ENCODE measurements at places on chromosomes 3 and 15. TPM values are rescaled to one million over a fixed set of nuclear protein-coding genes. Genes with fewer than 3 reads are reported as not detected.

- H3K36me3 ChIP-seq: no peaks in the 10 kb centered on the region
- H3K27me3 ChIP-seq: no peaks in the 10 kb centered on the region
- H3K27ac ChIP-seq: peak overlapping the region; percentile 74
- H3K4me1 ChIP-seq: peaks cover 12% of the 10 kb centered on the region
Observed at GRCh38 chr3:16842272-16843270, 42.2 kb upstream of the PLCL2 start.

DNA sequence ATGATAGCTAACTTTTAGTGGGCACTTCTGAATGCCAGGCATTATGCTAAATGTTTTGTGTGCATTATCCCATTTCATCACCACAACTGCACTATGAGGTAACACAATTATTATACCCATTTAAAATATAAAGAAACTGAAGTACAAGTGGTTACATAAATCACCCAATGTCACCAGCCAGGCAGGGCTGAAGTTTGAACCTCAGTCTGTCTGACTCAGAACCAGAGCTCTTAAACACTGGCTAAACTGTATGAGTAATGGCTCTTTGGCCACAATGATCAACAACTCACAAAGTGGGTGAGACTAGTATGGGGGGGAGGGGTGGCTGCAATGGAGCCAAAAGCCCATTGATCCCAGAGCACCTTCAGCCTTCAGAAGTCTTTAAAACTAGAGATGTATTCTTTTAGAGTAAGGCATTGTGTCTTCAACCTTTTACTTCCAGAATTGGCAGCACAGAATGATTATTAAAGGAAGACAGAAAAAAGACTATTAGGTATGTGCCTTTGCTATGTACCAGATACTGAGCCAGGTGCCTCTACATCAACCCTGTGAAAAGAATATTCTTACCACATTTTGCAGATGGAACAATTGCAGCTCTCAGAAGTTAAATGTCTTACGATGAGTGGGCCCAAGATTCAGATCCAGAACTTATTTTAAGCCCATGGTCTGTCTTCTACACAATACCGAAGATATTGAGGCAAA lies 166.9 kb downstream of the UACA start:
- no peak for DNase-seq
- no peaks in the 10 kb centered on the region for H3K36me3 ChIP-seq

- H3K27ac ChIP-seq: no peak overlapping the region
- DNase-seq: no peak
- no peaks in the 10 kb centered on the region for H3K4me1 ChIP-seq
- no peaks in the 10 kb centered on the region for H3K36me3 ChIP-seq
- no peaks in the 10 kb centered on the region for H3K27me3 ChIP-seq
Observed at GRCh38 chr3:123270818-123271217, 69.1 kb downstream of the SEC22A start.

DNA sequence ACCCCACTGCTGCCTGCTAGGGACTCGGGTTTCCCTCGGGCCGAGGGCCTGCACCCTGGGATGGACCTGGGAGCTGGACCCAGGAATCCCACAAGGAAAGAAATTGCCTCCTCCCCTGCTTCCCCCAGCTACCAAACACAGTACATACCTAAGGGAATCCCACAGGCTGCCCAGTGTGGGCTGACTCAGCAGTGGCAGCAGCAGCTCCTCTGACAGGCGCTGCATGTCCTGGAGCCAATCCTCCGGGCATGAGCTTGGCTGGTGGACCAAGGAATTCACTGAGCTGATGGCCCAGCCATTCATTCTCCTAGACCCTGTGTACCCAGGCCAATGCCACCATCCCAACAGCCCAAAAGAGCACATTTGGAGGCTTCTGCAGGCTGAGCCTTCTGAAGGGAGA lies 9.5 kb upstream of the LTK start:
- DNase-seq: no peak
- H3K4me3 ChIP-seq: no peak overlapping the region
- no peaks in the 10 kb centered on the region for H3K27me3 ChIP-seq
- no peaks in the 10 kb centered on the region for H3K4me1 ChIP-seq
- peaks cover 84% of the 10 kb centered on the region for H3K36me3 ChIP-seq
- no peak overlapping the region for H3K27ac ChIP-seq

GRCh38 chr3:129063841-129064482 lies 3.4 kb downstream of the GP9 start:
- no peaks in the 10 kb centered on the region for H3K27me3 ChIP-seq
- H3K36me3 ChIP-seq: no peaks in the 10 kb centered on the region
- H3K4me3 ChIP-seq: no peak overlapping the region
- H3K4me1 ChIP-seq: no peaks in the 10 kb centered on the region

DNA sequence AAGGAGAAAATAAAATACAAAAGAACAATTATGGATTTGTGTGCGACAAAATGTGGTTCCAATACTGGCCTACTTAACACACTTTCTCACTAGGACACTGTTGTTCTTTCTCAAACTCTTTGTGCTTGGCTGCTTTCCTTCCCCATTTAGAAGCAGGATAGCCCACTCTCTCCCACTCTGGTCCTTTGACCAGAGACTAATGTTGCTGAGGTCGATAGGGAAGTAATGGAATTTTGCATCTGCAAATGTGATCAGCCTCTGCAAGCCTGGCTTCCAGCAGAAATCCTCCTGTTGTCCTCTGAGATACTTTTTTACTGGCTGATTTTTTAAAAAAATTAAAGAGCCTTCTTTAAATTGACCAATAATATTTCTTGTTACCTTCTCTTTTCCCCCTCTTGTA lies 71.0 kb downstream of the PPM1L start:
- no peaks in the 10 kb centered on the region for H3K27me3 ChIP-seq
- H3K27ac ChIP-seq: no peak overlapping the region
- no peak overlapping the region for H3K4me3 ChIP-seq
- no peaks in the 10 kb centered on the region for H3K36me3 ChIP-seq
- DNase-seq: no peak

DNA sequence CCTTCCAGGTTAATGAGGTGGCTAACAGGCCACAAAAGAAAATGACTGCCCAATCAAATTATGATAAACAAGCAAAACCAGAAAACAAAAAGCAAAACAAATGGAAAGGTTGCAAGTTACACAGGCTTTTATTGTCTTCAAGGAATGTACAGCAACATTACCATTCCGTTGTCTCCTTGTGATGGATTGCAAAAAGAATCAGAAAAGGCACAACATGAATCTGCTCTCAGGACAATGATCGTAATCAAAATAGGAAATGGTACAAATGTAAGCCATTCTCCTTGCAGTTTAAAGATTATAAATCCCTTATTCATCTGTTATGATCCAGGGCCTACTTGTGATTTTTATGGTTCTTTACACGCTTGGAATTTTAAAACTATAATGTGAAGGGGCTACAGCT lies 125.8 kb downstream of the ECT2 start:
- H3K27ac ChIP-seq: no peak overlapping the region
- H3K4me3 ChIP-seq: no peak overlapping the region
- DNase-seq: no peak
- no peaks in the 10 kb centered on the region for H3K36me3 ChIP-seq

LXN gene
- total RNA-seq: 8.1 TPM

DNA sequence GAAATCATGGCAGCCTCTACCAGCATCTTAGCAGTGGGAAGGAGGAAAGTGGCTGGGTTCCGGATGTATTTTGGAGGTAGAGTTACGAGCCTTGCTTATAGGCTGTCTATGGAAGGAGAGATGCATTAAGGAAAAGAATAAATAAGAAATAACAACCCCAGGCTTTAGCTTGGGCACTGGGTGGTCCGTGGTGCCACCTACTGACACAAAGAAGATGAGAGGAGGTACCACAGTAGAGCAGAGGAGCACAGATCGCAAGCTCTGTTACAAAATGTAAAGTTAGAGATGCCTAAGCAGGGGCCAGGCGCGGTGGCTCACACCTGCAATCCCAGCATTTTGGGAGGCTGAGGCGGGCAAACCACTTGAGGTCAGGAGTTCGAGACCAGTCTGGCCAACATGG lies 74.8 kb downstream of the TMEM39A start:
- no peaks in the 10 kb centered on the region for H3K27me3 ChIP-seq
- no peak for DNase-seq
- no peak overlapping the region for H3K4me3 ChIP-seq

DNA sequence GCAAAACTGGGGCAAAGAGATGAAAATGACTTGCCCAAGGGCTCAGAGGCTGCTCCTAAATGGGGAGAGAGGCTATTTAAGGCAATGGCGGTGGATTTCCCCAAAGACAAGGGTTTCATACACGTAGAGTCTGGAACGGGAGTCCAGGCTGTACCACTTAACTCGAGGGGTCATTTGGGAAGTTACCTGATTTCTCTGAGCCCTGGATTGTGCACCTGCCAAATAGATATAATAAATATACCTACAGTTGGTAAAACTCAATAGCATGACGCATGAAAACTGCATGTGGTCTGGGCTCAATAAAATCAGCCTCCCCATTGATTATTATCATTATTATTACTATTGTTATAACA lies 1.3 kb upstream of the ITPR1 start:
- peaks cover 13% of the 10 kb centered on the region for H3K27me3 ChIP-seq
- H3K4me1 ChIP-seq: peaks cover 13% of the 10 kb centered on the region
- H3K36me3 ChIP-seq: no peaks in the 10 kb centered on the region
- no peak overlapping the region for H3K27ac ChIP-seq

DNA sequence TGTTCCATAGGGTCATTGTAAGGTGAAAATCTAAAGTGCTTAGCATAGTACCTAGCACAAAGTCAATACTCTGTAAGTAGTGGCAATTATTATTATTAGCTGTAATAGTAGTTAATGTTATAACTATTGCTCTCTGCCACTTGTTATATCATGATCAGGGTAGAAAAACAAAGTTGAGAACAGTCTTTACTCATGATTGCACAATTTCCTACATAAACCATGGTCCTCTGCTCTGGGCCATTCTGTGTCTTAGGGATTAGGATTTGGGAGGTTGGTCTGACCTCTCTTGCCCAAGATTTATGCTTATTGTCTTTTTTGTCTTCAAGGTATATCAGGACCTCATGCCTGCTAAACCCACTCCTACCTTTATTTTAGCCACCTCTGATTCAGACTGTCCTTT lies 4.3 kb upstream of the LRRC58 start:
- H3K36me3 ChIP-seq: no peaks in the 10 kb centered on the region
- no peak for DNase-seq
- H3K4me3 ChIP-seq: no peak overlapping the region
- no peaks in the 10 kb centered on the region for H3K27me3 ChIP-seq

MYO5C gene
- 23.8 TPM for total RNA-seq

OIP5 gene
- 11.8 TPM for total RNA-seq

DNA sequence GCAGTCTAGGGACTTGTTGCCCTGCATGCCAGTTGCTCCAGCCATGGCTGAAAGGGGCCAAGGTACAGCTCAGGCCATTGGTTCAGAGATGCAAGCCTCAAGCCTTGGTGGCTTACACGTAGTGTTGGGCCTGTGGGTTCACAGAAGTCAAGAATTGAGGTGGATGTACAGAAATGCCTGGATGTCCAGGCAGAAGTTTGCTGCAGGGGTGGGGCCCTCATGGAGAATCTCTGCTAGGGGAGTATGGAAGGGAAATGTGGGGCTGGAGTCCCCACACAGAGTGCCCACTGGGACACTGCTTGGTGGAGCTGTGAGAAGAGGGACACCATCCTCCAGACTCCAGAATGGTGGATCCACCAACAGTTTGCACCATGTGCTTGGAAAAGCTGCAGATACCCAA lies 10.6 kb upstream of the B3GNT5 start:
- H3K27me3 ChIP-seq: no peaks in the 10 kb centered on the region
- no peak for DNase-seq
- no peaks in the 10 kb centered on the region for H3K36me3 ChIP-seq
- no peak overlapping the region for H3K27ac ChIP-seq
- H3K4me3 ChIP-seq: no peak overlapping the region
- no peaks in the 10 kb centered on the region for H3K4me1 ChIP-seq

FEZF2 gene
- total RNA-seq: not detected

GPR15 gene
- 1.7 TPM for total RNA-seq

DNA sequence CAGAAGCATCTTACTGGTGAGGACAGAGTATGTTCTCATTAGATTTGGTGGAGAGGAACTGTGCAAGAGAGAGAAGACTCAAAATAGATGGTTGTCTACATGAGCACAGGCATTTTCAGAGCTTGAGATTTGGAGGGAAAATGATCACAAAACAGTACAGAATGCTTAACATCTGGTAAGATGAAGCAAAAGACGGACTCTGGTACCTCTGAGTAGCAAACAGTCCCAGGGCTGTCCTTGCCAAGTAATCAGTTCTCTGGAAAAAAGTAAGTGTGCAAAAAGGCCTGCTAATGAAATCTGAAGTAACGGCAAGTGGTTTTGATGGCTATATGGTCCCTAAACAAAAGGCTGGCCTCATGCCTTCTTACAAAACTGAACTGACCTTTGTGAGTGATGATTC lies 414.2 kb downstream of the CNTN4 start:
- no peak overlapping the region for H3K4me3 ChIP-seq
- H3K4me1 ChIP-seq: peaks cover 5% of the 10 kb centered on the region
- H3K27ac ChIP-seq: no peak overlapping the region

DNA sequence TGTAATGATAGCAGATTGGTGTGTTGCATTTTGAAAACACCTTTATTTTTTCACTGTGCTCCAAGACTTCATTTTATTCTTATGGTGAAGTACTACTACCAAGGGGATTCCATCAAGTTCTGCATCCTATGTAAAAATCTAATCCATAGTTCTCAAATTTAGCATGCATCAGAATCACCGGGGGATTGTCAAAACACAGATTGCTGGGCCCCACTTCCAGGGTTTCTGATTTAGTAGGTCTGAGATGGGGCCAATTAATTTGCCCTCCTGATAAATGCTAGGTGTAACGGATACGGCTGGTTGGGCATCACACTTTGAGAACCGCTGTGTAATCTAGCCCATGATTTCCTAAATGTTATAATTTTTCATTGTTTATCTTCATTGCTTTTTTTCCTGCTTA lies 692 bp downstream of the ZWILCH start:
- peaks cover 27% of the 10 kb centered on the region for H3K4me1 ChIP-seq
- H3K36me3 ChIP-seq: peaks cover 31% of the 10 kb centered on the region
- no peak for DNase-seq
- no peaks in the 10 kb centered on the region for H3K27me3 ChIP-seq
- peak overlapping the region; percentile 93 for H3K27ac ChIP-seq

DNA sequence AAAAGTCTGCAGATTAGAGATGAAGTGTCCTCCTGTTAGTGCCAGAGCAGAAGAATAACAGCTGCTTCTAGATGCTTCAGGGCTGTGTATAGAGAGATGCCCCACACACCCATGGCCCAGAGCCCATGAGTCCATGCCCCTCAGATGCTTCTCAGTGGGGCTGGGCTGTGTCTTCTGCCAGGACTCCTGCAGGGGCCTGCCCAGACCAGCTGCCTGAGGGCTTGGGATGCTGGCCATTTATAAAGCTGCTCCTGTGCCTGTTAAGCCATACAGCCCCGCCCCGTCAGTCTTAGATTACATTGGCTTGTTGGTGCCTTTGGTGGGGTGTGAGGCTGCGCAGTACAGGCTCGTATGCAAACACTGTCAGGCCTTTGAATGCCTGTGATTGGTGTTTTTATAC lies 318.0 kb upstream of the CTDSPL start:
- no peaks in the 10 kb centered on the region for H3K27me3 ChIP-seq
- H3K27ac ChIP-seq: peak overlapping the region; percentile 23
- H3K4me1 ChIP-seq: peaks cover 70% of the 10 kb centered on the region
- H3K36me3 ChIP-seq: no peaks in the 10 kb centered on the region
- H3K4me3 ChIP-seq: no peak overlapping the region

DNA sequence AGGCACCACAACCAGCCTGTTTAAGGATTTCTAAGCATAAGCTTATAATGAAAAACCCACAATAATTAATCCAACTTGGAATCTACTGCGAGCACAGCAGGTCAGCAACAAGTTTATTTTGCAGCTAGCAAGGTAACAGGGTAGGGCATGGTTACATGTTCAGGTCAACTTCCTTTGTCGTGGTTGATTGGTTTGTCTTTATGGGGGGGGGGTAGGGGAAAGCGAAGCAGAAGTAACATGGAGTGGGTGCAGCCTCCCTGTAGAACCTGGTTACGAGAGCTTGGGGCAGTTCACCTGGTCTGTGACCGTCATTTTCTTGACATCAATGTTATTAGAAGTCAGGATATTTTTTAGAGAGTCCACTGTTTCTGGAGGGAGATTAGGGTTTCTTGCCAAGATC lies 15.1 kb downstream of the APOD start:
- H3K4me3 ChIP-seq: no peak overlapping the region
- H3K4me1 ChIP-seq: no peaks in the 10 kb centered on the region
- H3K27ac ChIP-seq: no peak overlapping the region
- H3K27me3 ChIP-seq: no peaks in the 10 kb centered on the region
- DNase-seq: no peak

Measured in esophagus squamous epithelium (tissue), 5 donors.